ENCODE measurements at places on chromosomes 2 and 18.
A peak's percentile ranks its signal among the peaks of the same experiment; 100 is the strongest.

DNA sequence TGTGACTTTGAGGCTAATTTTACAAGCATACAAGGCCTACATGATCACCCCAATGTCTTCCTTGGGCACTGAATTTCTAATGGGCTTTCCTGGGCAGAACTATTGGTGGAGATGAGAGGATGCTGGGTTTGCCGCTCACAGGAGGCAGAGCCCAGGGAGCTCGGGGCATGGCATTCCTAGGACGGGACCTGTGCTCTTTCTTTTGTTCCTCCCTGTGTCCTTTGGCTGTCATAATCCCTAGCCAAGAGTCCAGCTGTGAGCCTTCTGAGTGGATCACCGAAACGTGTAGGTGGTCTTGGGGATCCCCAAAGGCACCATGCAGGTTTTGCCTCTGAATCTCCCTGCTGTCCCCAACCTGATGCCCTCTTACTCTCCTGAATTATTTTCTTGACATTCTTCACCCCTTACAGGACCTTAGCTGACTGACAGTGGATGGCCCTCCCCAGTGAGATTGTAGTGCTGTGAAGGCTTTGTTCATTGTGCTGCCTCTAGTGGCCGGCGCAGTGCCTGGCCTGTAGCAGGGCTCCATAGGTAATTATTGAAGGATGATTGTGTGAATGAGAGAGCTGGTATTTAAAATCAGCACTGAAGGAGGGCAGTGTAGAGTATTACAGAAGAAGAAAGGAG lies 221.9 kb downstream of the ZNF407 start:
- DNase-seq, result no peak

DNA sequence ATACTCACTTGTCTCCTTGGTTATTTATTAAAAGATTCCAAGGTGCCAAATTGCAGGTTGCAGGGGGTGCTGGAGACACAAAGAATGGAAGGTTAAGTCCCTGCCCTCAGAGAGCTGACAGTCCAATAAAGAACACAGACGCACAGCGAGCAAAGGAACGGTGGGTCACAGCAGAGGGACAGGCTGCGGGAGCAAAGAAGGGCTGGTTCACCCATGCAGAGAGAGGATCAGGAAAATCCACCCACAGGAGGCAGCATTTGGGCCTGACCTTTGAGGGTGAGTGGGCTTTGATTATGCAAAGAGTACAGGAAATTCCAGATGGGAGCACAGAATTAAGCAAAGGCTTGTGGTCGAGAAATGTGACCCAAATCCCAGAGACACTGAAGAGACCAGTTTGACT lies 45.0 kb downstream of the ZBTB7C start:
- DNase-seq, result no peak

DNA sequence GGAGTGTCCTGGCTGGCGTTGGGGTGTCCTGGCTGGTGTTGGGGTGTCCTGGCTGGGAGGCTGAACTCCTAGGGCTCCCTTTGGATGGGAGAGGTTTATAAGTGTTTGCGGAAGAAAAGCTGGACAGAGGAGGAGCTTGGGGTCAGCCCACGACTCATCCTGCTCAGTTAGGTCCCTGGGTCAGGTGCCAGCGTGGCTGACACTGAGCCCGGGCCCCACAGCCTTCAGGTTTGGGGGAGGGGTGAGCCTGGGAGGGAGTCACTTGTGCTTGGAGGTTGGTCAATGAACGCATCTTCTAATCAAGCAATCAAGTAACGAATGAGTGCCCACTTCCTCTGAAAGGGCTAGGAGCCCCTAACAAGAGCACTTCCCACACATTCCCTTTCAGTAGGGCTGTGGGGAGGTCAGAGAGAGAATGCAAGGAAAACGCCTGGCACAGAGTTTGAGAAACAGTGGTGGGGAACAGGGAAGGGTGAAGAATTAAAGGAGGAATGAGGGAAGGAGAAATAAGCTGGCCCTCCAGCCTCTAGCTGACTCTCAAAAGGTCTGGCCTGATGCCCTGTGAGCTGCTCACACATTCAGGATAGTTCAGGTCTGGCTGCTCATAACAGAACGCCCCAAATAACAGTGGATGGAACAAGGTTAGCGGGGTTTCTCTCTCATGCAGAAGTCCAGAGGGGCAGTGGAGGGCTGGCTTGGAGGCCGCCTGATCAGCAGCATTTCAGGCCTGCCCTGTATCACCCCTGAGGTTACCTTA lies 670 bp downstream of the KCNIP3 start:
- DNase-seq, result no peak

DNA sequence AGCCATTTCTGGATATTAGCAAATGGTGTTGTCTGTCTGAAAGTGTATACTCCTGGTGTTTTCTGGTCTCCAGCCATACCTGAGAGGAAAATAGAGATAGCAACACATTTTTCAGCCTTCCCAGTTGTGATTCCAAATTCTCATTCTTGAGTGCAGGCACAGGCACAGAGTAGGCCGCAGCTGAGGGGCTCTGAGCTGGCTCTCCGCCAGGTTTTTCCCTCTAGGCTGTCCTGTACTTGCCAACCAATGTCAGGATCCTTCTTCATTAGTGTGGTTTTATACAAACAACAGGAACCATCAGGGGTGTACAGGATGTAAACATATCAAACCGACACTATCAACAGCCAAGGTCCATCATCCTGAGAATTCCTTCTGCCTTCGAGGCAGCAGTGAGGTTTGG lies 1733.6 kb upstream of the CELF4 start:
- DNase-seq, result no peak

- DNase-seq, result peak; percentile 64
Observed at GRCh38 chr18:12271376-12272235, 17.4 kb downstream of the CIDEA start.

- DNase-seq, result no peak
Observed at GRCh38 chr2:73307720-73308119, 14.4 kb upstream of the EGR4 start.

DNA sequence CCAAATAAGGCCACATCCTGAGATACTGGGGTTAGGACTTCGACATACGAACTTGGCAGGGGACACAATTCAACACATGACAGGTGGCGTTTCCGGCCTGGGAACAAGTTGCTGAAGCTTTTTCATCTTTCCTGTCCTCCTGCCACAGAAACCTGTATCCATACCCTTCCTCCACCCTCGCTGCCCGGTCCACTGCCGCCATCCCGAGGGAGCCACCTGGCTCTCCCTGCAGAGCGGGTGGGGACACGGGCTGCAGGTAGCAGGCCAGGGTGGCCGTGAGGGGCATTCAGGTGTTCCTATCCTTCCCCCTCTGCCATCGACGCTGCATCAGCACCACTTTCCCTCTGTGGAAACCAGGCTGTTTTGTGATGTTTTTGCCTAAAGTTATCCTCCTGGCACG lies 74.4 kb upstream of the TWIST2 start:
- DNase-seq, result no peak

- no peak for DNase-seq
Observed at GRCh38 chr2:240405133-240405532, 30.3 kb upstream of the GPC1 start.

GRCh38 chr2:187525163-187525900 lies 28.9 kb downstream of the TFPI start:
- no peak for DNase-seq

GRCh38 chr18:44594799-44595467 lies 85.8 kb upstream of the SETBP1 start:
- DNase-seq, result no peak

- no peak for DNase-seq
Observed at GRCh38 chr2:127709336-127709735, 8.0 kb downstream of the SFT2D3 start.

DNA sequence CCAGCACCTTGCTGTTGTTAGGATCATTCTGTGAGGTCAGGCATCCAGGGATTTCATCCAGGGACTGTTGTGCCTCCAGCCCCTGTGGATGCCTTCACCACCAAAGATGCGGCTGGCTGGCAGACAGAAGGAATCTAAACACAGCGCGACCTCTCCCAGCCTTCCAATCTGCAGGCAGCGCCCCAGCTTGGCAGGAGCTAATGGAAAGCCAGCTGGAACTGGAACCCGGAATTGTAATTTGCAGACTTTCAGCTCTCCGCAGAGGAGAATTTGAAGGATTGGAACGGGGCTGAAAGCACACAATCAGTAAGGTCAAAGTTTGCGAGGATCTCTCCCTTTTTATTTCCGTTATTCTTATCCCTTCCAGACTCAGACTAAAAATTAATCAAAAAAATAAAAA lies 127.8 kb downstream of the TRIB2 start:
- DNase-seq, result no peak

- no peak for DNase-seq
Observed at GRCh38 chr2:63663013-63663864, 74.5 kb downstream of the MDH1 start.

GRCh38 chr2:104102615-104103014 lies 751.3 kb upstream of the POU3F3 start:
- DNase-seq, result no peak

GRCh38 chr2:98541906-98542305 lies 66.4 kb downstream of the COA5 start:
- no peak for DNase-seq

- no peak for DNase-seq
Observed at GRCh38 chr2:5359397-5359796, 332.8 kb upstream of the SOX11 start.

DNA sequence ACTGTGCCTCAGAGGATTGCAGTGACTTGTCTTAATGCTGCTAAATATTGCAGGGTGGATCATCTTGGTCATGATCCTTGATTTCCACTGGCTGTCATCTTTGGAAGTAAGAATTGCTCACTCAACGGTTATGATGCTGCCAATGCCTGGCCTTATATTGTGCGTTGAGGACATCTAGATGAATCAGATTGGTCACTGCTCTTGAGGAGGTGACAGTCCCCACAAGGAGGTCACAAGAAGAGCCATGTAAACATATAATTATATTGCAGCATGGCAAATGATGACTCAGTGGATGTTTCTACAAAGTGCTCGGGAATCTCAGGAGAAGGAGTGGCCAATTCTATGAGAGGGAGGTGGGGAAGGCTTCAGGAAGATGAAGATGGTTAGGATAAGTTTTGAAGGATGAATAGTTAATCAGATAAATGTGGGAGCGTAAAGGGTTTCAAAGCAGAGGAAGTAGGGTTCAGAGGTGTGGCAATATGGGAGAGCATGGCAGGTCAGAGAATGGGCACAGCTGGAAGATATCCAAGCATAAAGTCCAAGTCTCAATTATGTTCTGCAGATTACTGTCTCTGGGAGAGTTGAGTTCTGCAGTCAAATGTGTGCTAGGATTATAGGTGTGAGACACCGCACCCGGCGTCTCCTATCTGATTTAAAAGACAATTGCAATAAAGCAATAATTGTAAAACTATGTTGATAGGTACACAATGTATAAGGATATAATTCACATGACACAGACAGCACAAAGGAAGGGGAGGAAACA lies 21.3 kb upstream of the TMEM131 start:
- no peak for DNase-seq

- DNase-seq, result no peak
Observed at GRCh38 chr18:8982416-8983183, 119.9 kb upstream of the NDUFV2 start.

GRCh38 chr18:10230072-10230471 lies 224.4 kb upstream of the APCDD1 start:
- no peak for DNase-seq

GRCh38 chr18:64693766-64694165 lies 544.9 kb upstream of the LINC00305 start:
- DNase-seq, result no peak

- DNase-seq, result no peak
Observed at GRCh38 chr2:126729896-126730295, 73.9 kb downstream of the GYPC start.

GRCh38 chr2:106614511-106615291 lies 127.5 kb downstream of the CD8B2 start:
- DNase-seq, result peak; percentile 36

- no peak for DNase-seq
Observed at GRCh38 chr2:192035731-192036442, 158.8 kb downstream of the TMEFF2 start.

DNA sequence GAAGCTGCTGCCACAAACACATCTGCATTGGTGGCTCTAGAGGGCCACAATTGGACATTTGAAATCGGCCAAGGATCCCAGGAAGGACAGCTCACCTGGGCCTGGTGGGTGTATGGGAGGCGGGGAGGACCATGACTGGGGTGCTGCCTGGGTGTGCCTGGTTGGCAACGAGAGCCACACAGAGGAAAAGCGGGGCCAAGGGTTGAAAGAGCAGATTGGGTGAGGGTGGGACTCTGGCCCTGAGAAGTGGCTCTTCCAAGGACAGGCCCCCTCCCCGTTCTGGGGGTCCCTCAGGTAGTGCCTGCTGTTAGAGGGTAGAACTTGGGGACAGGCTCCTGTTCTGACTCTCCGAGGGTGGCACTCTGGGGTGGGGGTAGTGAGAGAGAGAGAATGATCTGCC lies 102.9 kb downstream of the CLIP4 start:
- no peak for DNase-seq

- no peak for DNase-seq
Observed at GRCh38 chr2:16682431-16683118, 16.9 kb upstream of the CYRIA start.

- DNase-seq, result no peak
Observed at GRCh38 chr2:74532222-74532621, 2.5 kb downstream of the HTRA2 start.

DNA sequence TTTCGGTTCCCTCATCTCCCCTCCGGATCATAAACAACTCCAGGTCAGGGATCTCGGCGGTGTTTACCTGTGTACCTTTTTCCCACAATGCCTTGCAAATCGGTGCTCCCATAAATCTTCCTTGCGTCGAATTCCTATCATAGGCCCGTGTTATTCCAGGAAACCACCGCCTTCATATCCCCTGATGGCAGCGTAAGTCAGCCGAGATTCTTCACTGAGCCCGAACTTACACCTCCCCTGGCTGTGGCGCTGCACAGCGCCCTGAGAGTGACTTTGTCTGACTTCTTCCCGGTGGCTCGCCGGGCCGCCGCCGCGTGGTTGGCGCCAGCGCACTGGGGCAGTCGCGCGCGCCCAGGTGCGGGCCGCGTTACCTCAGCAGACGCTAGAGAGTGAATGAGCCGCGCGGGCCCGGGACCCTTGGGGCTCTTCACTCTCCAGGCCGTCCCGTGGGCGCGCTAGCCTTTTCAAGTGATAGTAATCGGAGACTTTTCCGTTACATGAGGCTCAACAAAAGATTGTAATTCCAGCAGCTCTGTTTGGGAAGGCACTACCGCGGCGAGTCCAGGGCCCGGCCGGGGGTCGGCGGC lies 101.6 kb downstream of the SPTBN1 start:
- DNase-seq, result no peak

- DNase-seq, result no peak
Observed at GRCh38 chr2:227816507-227817294, 3.1 kb downstream of the CCL20 start.

DNA sequence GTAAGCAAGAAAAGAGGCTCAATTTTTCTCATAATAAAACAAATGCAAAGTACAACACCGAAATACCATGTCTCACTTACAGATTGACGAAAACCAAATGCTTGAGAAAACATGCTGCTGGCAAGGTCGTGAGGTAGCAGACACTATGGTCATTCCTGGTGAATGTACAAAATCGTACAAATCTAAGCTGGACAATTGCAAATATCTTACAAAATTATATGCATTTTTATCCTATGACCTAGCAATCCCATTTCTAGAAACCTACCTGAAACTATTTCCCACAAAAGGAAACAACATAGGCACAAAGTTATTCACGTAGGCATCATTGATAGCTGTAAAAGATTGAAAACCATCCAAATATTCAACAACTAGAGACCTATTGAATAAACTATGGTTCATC lies 54.0 kb downstream of the SCG2 start:
- DNase-seq, result no peak

Data from left renal pelvis (tissue), 4 donors.